Occipital lobe (tissue), 3 donors: ENCODE measurements at places on chromosomes 12 and 14.

- DNase-seq = no peak
Measured at GRCh38 chr12:7832059-7832696, 40.5 kb downstream of the SLC2A14 start.

GRCh38 chr14:39266871-39267607, 33.3 kb downstream of the MIA2 start:
- DNase-seq = peak; percentile 79

DNA sequence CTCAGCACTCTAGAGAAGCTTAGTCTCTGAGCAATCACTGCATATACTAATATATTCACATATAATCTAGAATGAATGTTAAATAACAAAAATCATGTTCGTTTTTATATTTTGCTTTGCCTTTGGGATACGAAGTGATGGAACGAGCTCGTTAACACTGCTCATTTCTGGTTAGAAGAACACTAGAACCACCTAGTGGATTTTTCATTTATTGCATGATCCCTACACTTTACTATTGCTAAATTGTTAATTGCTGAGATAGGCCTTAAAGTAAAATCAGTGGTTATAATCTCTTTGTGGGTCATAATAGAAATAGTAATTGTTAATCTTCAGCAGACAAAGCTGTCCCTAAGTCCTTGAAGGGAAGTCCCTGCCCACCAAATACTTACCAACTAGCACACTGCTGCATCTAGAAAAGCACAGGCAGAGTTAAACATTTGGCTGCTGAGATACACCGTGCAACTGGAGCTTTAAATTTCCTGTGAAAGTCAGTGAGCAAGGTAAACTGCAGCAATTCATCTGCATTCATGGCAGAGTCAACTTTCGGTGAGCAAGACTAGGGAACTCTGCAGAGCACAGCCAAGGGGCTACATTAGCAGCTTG, 353.7 kb downstream of the APAF1 start:
- DNase-seq = no peak

- DNase-seq = no peak
Measured at GRCh38 chr12:103469719-103470118, 26.0 kb downstream of the C12orf42 start.

GRCh38 chr12:117227000-117227653, 36.9 kb upstream of the FBXO21 start:
- DNase-seq = no peak

GRCh38 chr14:21032326-21033132, 2.1 kb downstream of the RNASE13 start:
- DNase-seq = no peak

- DNase-seq = no peak
Measured at GRCh38 chr14:23362200-23362599, 2.8 kb downstream of the EFS start.

DNA sequence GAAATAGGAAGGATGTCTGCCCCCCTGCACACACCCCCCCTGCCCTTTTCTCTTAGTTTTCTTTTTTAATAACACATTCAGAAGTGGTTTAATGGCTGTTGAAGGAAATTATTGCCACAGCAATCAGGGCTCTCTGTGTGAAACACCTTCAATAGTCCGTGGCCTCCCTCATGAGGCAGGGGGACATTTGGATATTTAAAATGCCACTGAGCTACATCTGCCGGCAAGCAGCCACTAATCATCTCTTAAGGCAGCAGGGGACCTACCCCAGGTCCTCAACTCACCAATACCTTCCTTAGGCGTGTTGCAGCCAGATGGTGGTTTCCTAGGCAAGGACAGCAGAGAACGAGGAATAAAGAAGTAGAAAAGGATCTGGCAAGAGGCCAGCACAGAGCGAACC, 283.2 kb downstream of the TTC8 start:
- no peak for DNase-seq
